ENCODE measurements at places on chromosomes 6 and 20. TPM values are rescaled to one million over a fixed set of nuclear protein-coding genes. Genes with fewer than 3 reads are reported as not detected.

DNA sequence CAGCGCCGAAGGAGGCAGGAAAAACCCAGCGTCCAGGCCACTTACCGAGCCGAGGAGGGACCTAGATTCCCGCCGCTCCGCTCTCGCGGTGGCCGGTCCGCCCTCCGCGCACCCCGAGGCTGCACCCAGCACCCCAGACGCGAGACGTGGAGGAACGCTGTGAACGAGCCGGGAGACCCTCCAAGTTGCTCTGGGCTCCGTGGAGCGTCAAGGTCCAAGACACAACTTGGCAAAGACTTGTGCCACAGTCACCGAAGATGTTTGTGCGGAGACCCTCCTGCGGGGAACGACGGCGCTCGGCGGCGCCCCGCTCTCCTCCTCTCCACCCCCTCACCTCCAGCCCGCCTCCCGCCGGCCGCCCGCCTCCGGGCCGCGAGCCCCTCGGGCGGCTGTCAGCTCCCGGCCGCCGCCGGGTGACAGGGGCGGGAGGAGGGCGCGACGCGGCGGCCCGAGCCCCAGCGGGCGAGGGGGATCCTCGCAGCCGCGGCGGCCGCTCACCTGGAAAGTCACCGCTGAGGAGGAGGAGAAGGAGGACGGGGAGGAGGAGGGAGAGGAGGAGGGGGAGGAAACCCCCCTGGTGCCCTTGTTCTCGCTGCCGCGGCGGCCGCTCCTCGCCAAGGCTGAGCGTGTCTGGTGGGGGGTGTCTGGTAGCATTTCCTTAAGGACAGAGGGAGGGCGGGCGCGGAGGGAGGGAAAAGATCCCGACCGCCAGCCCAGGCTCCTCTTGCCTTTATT is 637 bp upstream of the HIVEP2 start:
- H3K36me3 ChIP-seq, result peaks cover 5% of the 10 kb centered on the region
- peaks cover 28% of the 10 kb centered on the region for H3K4me1 ChIP-seq
- H3K27ac ChIP-seq, result peak overlapping the region; percentile 63
- H3K4me3 ChIP-seq, result peak overlapping the region; percentile 92

Gene UFL1
- total RNA-seq, result 48.0 TPM

DNA sequence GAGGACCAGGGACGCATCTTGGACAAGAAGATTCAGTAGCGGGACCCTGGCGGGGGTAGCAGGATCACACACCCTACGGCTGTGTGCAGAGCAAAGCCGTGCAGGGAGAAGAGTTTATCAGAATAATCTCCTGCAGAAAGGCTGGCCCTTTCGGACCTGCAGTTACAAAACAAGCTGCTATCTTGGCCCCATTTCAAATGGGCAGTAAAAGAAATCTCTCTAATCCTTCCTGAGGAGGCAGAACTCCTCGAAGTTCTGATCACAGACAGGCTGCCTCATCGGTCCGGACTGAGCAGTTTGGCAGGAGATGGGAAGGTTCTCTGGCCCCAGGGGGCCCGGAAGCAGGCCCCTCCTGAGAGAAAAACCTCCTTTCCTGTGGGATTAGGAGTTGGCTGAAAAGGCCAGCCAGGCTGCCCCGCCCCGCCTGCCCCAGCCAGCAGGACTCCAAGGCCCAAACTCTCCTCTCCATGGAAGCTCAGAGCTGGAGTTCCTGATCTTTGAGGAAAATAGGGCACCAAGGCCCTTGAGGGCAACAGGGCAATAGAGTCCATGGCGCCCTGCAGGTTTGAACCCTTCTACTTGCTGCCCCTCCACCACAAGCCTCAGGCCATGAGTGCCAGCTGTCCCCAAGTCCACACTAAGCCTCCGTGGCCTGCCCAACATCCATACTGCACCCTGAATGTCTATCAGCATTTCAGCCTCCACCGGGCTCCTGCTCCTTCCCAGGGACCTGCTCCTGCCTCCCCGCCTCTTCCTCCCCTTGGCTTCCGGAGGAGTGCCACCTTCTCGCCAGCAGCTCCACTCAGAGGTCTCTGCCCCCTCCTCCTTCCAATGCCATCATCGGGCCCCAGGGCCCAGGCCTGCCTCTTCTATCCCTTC is 141.3 kb downstream of the PREX1 start:
- H3K36me3 ChIP-seq, result no peaks in the 10 kb centered on the region
- DNase-seq, result peak; percentile 65
- peaks cover 10% of the 10 kb centered on the region for H3K4me1 ChIP-seq
- H3K4me3 ChIP-seq, result no peak overlapping the region
- H3K27ac ChIP-seq, result no peak overlapping the region

- no peaks in the 10 kb centered on the region for H3K36me3 ChIP-seq
- no peak overlapping the region for H3K27ac ChIP-seq
- H3K4me1 ChIP-seq, result no peaks in the 10 kb centered on the region
- DNase-seq, result no peak
Measured at GRCh38 chr6:28008053-28008452, 51.0 kb downstream of the OR2B6 start.

DNA sequence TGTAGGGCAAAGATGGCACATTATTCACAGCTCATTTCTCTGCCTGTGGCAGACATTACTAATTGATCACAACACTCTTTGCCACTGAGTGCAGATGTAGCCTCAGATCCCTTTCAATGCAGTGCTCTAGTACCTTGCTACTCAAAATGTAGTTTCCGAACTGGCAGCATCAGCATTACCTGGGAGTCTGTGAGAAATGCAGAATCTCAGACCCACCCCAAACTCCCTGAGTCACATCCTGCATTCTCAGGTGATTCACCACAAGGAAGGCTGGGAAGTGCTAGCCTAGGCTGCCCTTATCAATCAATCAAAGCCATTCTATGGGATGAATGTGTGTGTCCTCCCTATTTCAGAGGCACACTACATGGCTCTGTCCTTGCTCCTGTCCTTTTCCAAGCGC is 58.5 kb downstream of the PCNA start:
- peak; percentile 91 for DNase-seq
- no peaks in the 10 kb centered on the region for H3K27me3 ChIP-seq
- H3K4me1 ChIP-seq, result peaks cover 21% of the 10 kb centered on the region
- H3K4me3 ChIP-seq, result no peak overlapping the region
- peak overlapping the region; percentile 74 for H3K27ac ChIP-seq
- H3K36me3 ChIP-seq, result peaks cover 6% of the 10 kb centered on the region

Gene PRIM2
- total RNA-seq, result 9.7 TPM

Gene CD24
- total RNA-seq, result 10.4 TPM

Gene ATAT1
- total RNA-seq, result 8.6 TPM

Gene ARMC12
- total RNA-seq, result 2.6 TPM

GRCh38 chr6:106509420-106510089 is 119.7 kb downstream of the RTN4IP1 start:
- peaks cover 37% of the 10 kb centered on the region for H3K4me1 ChIP-seq
- DNase-seq, result peak; percentile 19
- H3K27me3 ChIP-seq, result no peaks in the 10 kb centered on the region
- no peaks in the 10 kb centered on the region for H3K36me3 ChIP-seq
- peak overlapping the region; percentile 11 for H3K27ac ChIP-seq

DNA sequence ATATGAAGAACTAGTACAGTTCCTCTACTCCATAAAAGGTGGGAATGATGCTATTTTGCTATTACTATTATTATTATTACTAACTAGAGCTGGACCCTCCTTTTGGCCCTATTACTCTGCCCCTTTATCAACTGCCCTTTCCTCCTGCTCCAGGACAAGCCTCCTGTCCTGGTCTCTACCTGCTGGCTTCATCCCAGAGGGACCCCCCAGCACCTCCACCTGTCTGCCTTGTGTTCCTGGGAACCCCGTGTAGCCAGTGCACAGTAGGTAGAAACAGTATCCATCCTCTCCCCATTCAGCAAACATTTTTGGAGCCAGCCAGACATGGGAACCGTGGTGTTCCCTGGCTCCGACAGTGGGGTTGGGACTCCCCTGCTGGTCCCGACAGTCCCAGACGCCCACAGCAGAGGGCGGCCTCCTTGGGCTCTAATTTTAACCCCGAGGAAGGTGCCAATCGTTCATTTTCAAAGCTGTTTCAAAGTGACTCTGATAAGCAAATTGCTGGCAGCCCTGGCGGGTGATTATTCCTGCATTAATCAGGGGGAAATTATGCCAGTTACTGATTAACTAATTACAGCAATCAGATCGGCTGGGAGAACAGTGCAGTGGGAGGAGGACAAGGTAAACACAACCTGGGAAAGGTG is 44.2 kb upstream of the MDGA1 start:
- peaks cover 51% of the 10 kb centered on the region for H3K27me3 ChIP-seq
- peaks cover 5% of the 10 kb centered on the region for H3K4me1 ChIP-seq
- H3K27ac ChIP-seq, result no peak overlapping the region
- no peak overlapping the region for H3K4me3 ChIP-seq

DNA sequence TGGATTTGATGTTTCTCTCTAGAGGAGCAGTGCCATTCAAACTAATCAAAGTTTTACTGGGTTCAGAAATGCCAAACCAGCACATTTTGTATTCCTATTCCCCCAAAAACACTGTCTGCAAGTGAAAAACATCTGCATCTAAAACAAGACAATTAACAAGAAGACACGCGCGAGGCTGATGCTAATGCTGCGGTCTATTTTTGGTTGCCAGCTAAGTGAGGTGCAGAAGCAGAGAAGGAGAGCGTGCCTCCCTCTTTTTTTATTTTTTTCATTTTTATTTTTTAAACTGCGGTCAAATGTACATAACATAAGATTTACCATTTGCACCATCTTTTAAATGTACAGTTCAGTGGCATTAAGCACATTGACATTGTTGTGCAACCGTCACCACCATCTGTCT is 641.1 kb downstream of the DHX35 start:
- H3K27me3 ChIP-seq, result no peaks in the 10 kb centered on the region
- no peak for DNase-seq
- peaks cover 12% of the 10 kb centered on the region for H3K4me1 ChIP-seq

DNA sequence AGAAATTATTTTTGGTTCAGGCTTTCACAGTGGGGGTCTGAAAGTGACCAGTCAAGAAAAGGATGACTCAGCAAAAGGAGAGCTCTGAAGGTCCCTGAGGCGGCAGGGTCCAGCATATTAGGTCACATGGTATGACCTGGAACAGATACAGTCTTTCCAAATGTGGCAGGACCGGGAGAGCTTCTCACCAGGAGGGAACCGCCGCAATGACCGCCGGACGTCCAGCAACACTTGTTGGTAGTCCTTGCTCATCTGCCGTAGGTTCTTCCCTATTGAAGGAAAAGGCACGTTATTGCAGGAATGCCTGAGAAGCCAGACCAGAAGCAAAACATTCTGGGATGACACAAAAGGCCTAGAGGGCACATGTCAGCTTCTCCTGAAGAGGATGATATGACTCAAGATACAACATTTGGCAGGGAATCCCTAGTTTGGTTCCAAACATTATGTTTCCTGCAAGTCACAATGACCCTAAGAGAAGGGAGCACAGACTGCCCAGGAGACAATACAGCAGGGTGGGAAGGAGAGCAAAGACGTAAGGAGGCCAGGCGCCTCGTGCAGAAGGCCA is 17.4 kb downstream of the TBC1D20 start:
- no peaks in the 10 kb centered on the region for H3K27me3 ChIP-seq
- H3K4me3 ChIP-seq, result no peak overlapping the region
- H3K27ac ChIP-seq, result peak overlapping the region; percentile 47

Gene SEC23B
- 139 TPM for total RNA-seq

GRCh38 chr20:36368869-36369268 is 62.7 kb downstream of the DLGAP4 start:
- no peaks in the 10 kb centered on the region for H3K4me1 ChIP-seq
- peaks cover 66% of the 10 kb centered on the region for H3K27me3 ChIP-seq
- no peak for DNase-seq

- H3K36me3 ChIP-seq, result peaks cover 15% of the 10 kb centered on the region
- no peaks in the 10 kb centered on the region for H3K27me3 ChIP-seq
- no peak overlapping the region for H3K4me3 ChIP-seq
- H3K27ac ChIP-seq, result no peak overlapping the region
- peaks cover 13% of the 10 kb centered on the region for H3K4me1 ChIP-seq
- DNase-seq, result no peak
Measured at GRCh38 chr6:15375638-15376290, 129.9 kb downstream of the JARID2 start.

Gene PBOV1
- total RNA-seq, result not detected

Gene PROKR2
- total RNA-seq, result not detected

Gene IL17A
- not detected for total RNA-seq

GRCh38 chr20:58440021-58440767 is 51.2 kb downstream of the VAPB start:
- no peaks in the 10 kb centered on the region for H3K4me1 ChIP-seq
- peaks cover 57% of the 10 kb centered on the region for H3K36me3 ChIP-seq
- no peak for DNase-seq
- no peak overlapping the region for H3K4me3 ChIP-seq
- H3K27me3 ChIP-seq, result no peaks in the 10 kb centered on the region

Gene SLC35F1
- not detected for total RNA-seq

Gene PACRG
- not detected for total RNA-seq

DNA sequence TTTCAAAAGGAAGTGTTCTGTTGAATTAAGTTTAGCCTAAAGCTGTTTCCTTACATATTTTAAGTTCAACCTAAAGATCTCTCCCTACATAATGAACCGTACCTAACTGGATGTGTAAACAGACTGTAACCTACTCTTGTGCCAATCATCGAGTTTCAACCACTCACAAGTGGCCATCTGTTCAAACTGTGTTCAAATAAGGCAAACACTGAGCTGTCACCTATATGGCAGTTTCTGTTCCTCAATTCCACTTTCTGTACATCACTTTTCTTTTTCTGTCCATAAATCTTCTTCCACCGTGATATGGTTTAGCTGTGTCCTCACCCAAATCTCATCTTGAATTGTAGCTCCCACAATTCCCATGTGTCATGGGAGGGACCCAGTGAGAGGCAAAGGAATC is 428.6 kb downstream of the HACE1 start:
- H3K27ac ChIP-seq, result no peak overlapping the region
- no peaks in the 10 kb centered on the region for H3K27me3 ChIP-seq
- no peaks in the 10 kb centered on the region for H3K36me3 ChIP-seq
- no peaks in the 10 kb centered on the region for H3K4me1 ChIP-seq
- no peak overlapping the region for H3K4me3 ChIP-seq

DNA sequence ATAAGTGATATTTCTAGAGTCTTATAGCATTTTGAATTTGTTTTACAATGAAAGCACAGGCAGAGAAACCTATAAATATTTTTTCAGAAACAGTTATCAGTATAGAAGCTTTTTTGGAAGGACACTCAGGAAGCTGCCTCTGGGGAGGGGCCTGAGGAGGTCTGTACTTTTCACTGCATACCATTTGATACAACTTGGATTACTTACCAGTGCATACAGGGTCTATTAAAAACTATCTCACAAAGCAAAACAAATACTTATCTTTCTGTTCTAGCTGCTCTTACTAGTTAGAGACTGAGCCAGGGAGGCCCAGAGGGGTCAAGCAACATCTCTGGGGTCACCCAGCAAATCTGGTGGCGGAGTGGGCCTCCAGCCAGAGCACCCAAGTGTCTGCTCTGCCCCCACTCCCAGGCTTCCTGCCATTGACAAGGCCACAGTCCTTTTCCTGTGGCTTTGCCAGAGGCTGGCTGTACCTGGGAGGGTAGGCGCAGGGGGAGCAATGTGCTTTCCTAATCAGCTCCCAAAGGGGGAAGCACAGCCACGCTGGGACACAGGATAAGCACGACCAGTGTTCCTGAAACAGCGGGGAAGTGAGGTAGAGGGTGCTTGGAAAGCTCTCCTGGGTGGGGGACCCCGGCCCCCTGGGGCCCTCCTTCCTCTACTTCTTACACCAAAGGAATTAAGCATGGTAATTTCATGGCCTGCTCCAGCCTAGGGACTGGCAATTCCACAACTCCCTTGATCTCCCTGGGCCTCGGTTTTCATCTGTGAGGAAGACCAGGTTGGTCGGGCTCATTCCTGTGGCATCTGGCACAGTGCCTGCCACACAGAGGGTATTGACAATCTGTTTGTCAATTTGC is 7.8 kb downstream of the TCF15 start:
- no peaks in the 10 kb centered on the region for H3K4me1 ChIP-seq
- no peaks in the 10 kb centered on the region for H3K36me3 ChIP-seq
- H3K27me3 ChIP-seq, result no peaks in the 10 kb centered on the region
- DNase-seq, result no peak

GRCh38 chr20:39057911-39058310 is 95.8 kb downstream of the DHX35 start:
- H3K27me3 ChIP-seq, result peaks cover 56% of the 10 kb centered on the region
- H3K27ac ChIP-seq, result no peak overlapping the region
- DNase-seq, result no peak
- no peaks in the 10 kb centered on the region for H3K4me1 ChIP-seq
